ENCODE measurements at places on chromosomes 5 and 9.
A peak's percentile ranks its signal among the peaks of the same experiment; 100 is the strongest.

DNA sequence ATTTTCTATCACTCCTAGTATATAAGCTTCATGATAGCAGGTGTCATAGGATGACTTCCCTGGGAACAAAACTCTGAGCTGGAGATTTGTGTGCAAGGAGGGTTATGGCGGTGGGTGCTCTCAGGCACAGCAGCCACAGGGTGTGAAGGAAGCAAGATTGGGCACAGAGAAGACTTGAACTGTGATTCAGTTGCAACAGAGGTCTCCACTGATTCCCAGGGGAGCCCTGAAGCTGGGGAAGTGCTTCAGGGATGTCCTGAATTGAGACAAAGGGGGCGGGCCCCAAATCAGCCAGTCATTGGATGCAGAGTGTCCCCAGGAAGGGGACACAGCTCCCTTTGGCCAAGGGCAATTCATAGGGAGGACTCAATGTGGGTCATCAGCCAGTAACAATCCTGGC, 44.4 kb upstream of the ANKRD55 start:
- no peak for DNase-seq

GRCh38 chr9:87674565-87675299, 51.2 kb upstream of the CTSL start:
- peak; percentile 49 for DNase-seq

DNA sequence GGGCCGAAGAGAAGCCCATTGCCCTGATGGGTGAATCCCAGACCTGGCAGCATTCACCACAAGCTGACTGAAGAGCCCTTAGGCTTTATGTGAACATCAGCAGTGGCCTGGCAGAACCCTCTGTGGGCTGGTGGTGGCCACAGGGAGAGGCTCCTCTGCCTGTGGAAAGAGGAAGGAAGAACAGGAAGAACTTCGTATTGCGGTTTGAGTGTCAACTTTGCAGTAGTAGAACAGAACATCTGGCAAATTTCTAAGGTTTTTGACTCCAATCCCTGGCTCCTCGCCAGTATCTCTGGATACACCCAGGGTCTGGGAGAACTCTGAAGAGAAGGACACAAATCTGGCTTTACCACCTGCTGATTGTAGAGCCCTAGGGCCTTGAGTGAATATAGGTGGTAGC, 356.4 kb upstream of the GRAMD2B start:
- DNase-seq = peak; percentile 46

- DNase-seq = no peak
Measured at GRCh38 chr5:131671994-131672655, 37.1 kb upstream of the RAPGEF6 start.

DNA sequence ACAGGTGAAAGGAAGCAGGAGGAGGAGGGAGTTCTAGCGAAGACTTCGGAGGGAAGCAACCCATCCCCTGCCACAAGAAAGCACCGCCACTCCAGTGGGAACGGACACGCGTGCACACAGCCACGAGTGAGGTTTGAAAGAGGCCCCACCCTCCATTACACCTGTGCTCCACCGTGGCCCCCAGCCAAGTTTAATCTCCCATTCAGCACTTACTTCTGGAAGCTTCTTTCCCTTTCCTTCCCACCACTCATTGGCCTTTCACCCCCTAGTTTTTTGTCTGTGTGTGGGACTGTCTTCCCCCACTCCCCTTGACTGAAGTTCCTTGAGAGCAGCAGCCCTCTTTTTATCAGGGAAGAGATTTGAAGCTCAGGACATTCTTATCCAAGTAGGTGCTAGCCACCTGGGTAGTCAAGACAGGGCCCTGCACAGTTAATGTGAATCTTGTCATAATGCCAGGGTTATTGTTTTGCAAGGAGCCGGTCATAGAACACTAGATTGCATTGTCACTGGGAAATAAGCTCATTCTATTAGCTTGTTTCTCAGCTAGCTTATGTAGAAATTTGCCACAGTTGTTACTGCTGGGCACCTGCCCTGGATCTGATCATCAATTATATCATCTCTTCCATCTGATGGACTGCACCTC, 256.0 kb downstream of the DOCK8 start:
- DNase-seq = no peak

DNA sequence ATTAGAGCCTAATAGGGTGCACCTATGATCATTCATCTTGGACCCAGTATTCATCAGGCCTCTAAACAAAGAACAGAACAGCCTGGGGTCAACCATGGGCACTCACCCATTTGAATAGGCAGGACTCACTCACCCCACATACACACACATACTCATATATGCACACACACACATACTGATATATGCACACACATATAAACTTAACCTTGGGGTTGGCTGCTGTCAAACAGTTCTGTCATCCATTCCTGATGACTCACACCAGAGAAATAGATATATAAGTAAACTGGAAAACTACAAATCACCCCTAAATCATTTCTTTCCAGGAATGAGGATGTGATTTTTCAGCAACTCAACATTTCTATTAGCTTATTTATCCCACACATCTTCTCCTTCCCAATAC, 51.3 kb downstream of the ARL15 start:
- DNase-seq = no peak

GRCh38 chr5:105940181-105940580, 1730.6 kb downstream of the EFNA5 start:
- DNase-seq = no peak

- no peak for DNase-seq
Measured at GRCh38 chr5:75052192-75053053, at the start of gene GCNT4. TSS of gene GCNT4 (minus strand) at chr5:75052558. CDS start at chr5:75030037, 22,521 bp downstream.

DNA sequence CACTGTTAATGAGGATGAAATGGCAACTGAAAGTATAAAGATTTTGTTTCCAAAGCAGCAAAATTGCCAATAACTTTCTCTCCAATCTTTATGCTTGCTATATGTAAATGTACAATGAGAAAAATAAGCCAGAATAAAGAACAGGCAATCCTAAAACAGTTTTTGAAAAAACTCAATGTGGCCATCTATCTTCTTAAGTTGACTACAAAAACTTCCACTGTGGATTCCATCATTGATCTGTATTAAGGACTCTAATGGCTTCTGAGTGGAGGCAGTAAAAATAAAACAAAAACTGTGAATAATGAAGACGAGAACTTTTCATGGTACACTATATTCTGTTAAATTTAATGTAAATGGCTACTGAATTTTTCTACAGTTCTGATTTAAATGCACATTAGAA, 382.9 kb downstream of the TMEM232 start:
- DNase-seq = no peak

DNA sequence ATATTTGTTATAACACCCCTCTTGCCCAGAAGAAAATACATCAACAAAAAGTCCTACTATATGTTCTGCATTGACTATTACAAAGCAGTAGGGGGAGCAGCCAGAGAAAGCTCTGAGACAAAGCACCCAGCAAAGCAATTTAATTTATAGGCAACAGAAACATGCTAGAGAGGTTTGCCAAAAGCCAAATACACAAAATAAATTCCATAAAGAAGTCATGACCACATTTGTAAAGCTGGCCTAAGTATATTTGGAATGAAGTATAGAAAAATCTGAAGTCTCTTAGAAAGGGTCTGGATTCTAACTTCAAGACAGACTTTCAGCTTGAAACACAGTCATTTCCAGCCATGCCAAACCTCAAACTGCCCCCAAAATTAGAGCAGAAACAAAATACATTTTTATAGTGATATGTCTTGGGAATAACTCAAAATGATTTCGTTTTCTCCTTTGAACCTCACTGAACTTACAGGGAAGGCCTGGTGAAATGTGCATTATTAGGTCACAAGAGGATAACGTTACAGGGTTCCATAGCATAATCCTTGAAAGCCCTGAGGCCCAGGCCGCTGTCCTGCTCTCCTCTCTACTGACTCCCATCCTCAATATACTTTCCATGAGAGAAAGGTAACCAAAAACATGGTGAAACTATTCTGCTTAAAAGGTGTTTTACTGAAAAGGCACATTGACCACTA, 451.8 kb downstream of the RAB3C start:
- DNase-seq = no peak
